ENCODE measurements at places on chromosomes 4 and X. TPM values are rescaled to one million over a fixed set of nuclear protein-coding genes. Genes with fewer than 3 reads are reported as not detected.

The IL21 gene
- polyA plus RNA-seq, result not detected

The CORIN gene
- polyA plus RNA-seq, result 1.9 TPM

The ASB12 gene
- 10.2 TPM for polyA plus RNA-seq

The GPR78 gene
- 1.0 TPM for polyA plus RNA-seq

The PDS5A gene
- 37.9 TPM for polyA plus RNA-seq

The P2RY10 gene
- polyA plus RNA-seq, result 0.71 TPM

The MGARP gene
- polyA plus RNA-seq, result 0.31 TPM

The TLL1 gene
- polyA plus RNA-seq, result 2.3 TPM

The FAM241A gene
- 4.0 TPM for polyA plus RNA-seq

The RAB41 gene
- polyA plus RNA-seq, result 0.83 TPM
